ENCODE measurements at places on chromosomes 7 and 10. TPM values are rescaled to one million over a fixed set of nuclear protein-coding genes. Genes with fewer than 3 reads are reported as not detected.
A peak's percentile ranks its signal among the peaks of the same experiment; 100 is the strongest.

The MINDY4 gene
- 0.49 TPM for total RNA-seq

The MNX1 gene
- 0.67 TPM for total RNA-seq

The DYDC1 gene
- not detected for total RNA-seq

The ACSL5 gene
- 63.7 TPM for total RNA-seq

The GSTO2 gene
- total RNA-seq: 1.7 TPM

The CLDN3 gene
- not detected for total RNA-seq

The CYP51A1 gene
- total RNA-seq: 29.0 TPM

The CACNB2 gene
- 0.39 TPM for total RNA-seq

The ZNF736 gene
- 20.9 TPM for total RNA-seq

The CUZD1 gene
- 1.9 TPM for total RNA-seq

- no peaks in the 10 kb centered on the region for H3K36me3 ChIP-seq
- H3K27me3 ChIP-seq: no peaks in the 10 kb centered on the region
- DNase-seq: no peak
Observed at GRCh38 chr10:112744181-112745096, 205.6 kb upstream of the TCF7L2 start.

- no peak overlapping the region for H3K27ac ChIP-seq
- no peaks in the 10 kb centered on the region for H3K4me1 ChIP-seq
- DNase-seq: no peak
- no peak overlapping the region for H3K4me3 ChIP-seq
Observed at GRCh38 chr10:970311-971149, 17.7 kb upstream of the GTPBP4 start.

DNA sequence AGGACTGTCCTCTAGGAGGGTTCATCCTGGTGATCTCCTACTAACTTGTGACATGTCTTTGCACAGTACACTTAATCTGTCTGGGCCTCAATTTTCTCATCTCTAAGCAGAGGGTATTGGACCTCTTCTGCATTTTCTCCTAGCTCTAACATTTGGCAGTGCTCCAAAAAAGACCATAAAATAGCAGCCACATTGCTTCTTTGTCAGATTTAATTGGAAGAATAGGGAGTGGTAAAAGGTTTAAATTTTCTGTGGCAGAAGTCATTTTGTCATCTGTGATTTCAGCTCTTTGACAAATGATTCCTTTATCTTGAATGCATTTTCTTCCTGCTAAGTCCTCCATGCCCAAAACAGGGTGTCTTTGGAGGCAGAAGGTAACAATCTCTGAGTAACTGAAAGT, 289.9 kb upstream of the LRGUK start:
- no peak overlapping the region for H3K27ac ChIP-seq
- no peaks in the 10 kb centered on the region for H3K4me1 ChIP-seq
- no peak overlapping the region for H3K4me3 ChIP-seq

GRCh38 chr10:119468542-119469324, 73.8 kb downstream of the RGS10 start:
- no peaks in the 10 kb centered on the region for H3K27me3 ChIP-seq
- H3K36me3 ChIP-seq: no peaks in the 10 kb centered on the region
- no peak overlapping the region for H3K27ac ChIP-seq
- no peak overlapping the region for H3K4me3 ChIP-seq
- H3K4me1 ChIP-seq: peaks cover 9% of the 10 kb centered on the region

GRCh38 chr7:4745971-4746919, 29.2 kb upstream of the AP5Z1 start:
- peaks cover 18% of the 10 kb centered on the region for H3K36me3 ChIP-seq
- peaks cover 41% of the 10 kb centered on the region for H3K4me1 ChIP-seq
- DNase-seq: peak; percentile 81
- H3K27ac ChIP-seq: peak overlapping the region; percentile 84
- no peaks in the 10 kb centered on the region for H3K27me3 ChIP-seq

- no peaks in the 10 kb centered on the region for H3K27me3 ChIP-seq
- no peak overlapping the region for H3K27ac ChIP-seq
- no peaks in the 10 kb centered on the region for H3K4me1 ChIP-seq
- H3K4me3 ChIP-seq: no peak overlapping the region
Observed at GRCh38 chr10:19952224-19953010, 136.2 kb downstream of the PLXDC2 start.

- no peaks in the 10 kb centered on the region for H3K36me3 ChIP-seq
- no peak for DNase-seq
- H3K27me3 ChIP-seq: no peaks in the 10 kb centered on the region
Observed at GRCh38 chr7:155269766-155270585, 27.7 kb upstream of the INSIG1 start.

GRCh38 chr7:140122965-140123364, 53.8 kb downstream of the KDM7A start:
- peaks cover 82% of the 10 kb centered on the region for H3K36me3 ChIP-seq
- H3K4me1 ChIP-seq: no peaks in the 10 kb centered on the region
- DNase-seq: no peak
- H3K4me3 ChIP-seq: no peak overlapping the region
- H3K27me3 ChIP-seq: no peaks in the 10 kb centered on the region

DNA sequence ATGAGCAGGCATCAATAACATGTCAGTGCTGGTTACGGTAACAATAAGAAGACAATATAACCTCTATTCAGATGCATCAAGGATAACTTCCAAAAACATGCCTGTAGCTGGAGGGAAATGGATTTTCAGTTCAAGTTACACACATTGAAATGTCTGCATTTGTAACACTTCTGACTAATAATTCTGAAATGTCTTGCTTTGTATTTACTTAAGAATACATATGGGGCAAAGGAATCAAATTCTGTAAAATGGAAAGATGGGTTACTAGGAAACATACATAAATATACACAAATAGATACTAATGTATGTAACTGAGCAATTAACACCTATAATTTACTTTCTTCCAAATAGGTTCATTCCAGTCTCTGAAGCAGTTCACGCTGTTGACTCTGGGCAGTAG, 18.6 kb upstream of the MTPN start:
- no peak for DNase-seq
- H3K27me3 ChIP-seq: no peaks in the 10 kb centered on the region
- H3K27ac ChIP-seq: no peak overlapping the region
- H3K4me1 ChIP-seq: no peaks in the 10 kb centered on the region

DNA sequence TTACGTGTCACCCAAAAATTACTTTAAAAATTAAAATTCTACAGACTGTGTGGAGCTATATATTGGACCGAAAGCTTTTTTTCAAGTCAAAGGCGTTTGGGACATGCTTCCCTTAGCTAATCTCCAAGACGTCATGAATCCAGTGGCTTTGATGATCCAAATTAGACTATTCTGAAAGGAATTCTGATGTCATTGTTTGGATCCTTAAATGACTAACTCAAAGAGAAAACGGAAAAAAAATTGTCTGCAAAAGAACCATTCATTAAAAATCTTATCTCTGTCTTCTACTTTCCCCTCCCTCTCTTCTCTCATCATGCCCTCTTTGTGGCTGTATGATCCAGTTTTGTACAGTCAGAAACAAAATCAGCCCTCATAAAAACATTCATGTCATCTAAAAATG, 161.8 kb downstream of the ETV1 start:
- H3K27ac ChIP-seq: no peak overlapping the region
- no peaks in the 10 kb centered on the region for H3K36me3 ChIP-seq
- DNase-seq: no peak

DNA sequence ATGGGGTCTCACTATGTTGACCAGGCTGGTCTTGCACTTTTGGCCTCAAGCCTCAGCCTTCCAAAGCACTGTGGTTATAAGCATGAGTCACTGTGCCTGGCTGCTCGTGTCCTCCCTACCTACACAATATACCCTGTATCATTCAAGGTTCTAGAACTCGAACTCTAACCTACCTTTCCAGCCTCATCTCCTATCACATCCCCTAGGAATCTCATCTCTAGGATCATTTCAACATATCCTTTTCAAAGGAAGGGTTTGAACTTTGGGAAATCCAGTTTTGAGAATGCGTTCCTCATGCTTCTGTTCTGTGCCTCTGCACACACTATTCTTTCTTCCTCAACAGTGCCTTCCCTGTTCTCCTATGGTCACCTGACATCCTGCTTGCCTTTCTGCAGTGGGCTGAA, 87.8 kb upstream of the RHEB start:
- no peaks in the 10 kb centered on the region for H3K27me3 ChIP-seq
- no peaks in the 10 kb centered on the region for H3K4me1 ChIP-seq
- peaks cover 7% of the 10 kb centered on the region for H3K36me3 ChIP-seq
- no peak overlapping the region for H3K4me3 ChIP-seq
- H3K27ac ChIP-seq: no peak overlapping the region

GRCh38 chr7:121214657-121215056, 114.1 kb upstream of the WNT16 start:
- no peaks in the 10 kb centered on the region for H3K36me3 ChIP-seq
- no peak overlapping the region for H3K4me3 ChIP-seq
- no peaks in the 10 kb centered on the region for H3K4me1 ChIP-seq
- no peak overlapping the region for H3K27ac ChIP-seq

GRCh38 chr10:28077889-28078288, 79.0 kb upstream of the ODAD2 start:
- peaks cover 8% of the 10 kb centered on the region for H3K36me3 ChIP-seq
- H3K27ac ChIP-seq: no peak overlapping the region
- no peaks in the 10 kb centered on the region for H3K4me1 ChIP-seq
- no peak for DNase-seq
- H3K4me3 ChIP-seq: no peak overlapping the region
- no peaks in the 10 kb centered on the region for H3K27me3 ChIP-seq

GRCh38 chr7:92824450-92824849, 11.9 kb downstream of the CDK6 start:
- DNase-seq: no peak
- no peak overlapping the region for H3K27ac ChIP-seq
- no peaks in the 10 kb centered on the region for H3K36me3 ChIP-seq
- H3K27me3 ChIP-seq: no peaks in the 10 kb centered on the region
- H3K4me3 ChIP-seq: no peak overlapping the region
- H3K4me1 ChIP-seq: peaks cover 17% of the 10 kb centered on the region

- H3K27ac ChIP-seq: no peak within 1 kb of the TSS
- H3K27me3 ChIP-seq: peaks cover 38% of the 10 kb centered on the region
- peak; percentile 53 for DNase-seq
- H3K4me3 ChIP-seq: peak within 1 kb of the TSS; percentile 89
- H3K4me1 ChIP-seq: peaks cover 23% of the 10 kb centered on the region
Observed at GRCh38 chr10:89207181-89207800, at the start of gene CH25H. Gene CH25H (minus strand): TSS chr10:89207317. CDS start chr10:89207292, 25 bp downstream.

DNA sequence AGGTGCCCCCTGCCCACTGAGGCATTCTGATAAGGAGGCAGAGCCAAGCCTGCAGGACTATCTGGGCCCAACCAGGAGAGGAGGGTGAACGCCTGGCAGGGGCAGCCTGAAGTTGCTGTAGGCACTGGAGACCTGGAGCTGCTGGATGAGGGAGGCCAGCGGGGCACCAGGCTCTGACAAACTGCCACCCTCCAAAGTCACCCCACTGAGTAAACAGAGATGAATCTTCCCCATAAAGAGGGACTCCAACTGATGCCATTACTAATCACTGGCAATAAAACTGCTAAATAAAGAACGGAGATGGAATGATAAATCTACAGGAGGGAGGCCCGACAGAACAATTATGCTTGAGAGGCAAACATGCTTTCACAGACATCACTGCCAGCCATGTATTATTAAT, 44.2 kb downstream of the DRGX start:
- H3K27ac ChIP-seq: no peak overlapping the region
- no peak overlapping the region for H3K4me3 ChIP-seq
- H3K4me1 ChIP-seq: no peaks in the 10 kb centered on the region
- H3K36me3 ChIP-seq: no peaks in the 10 kb centered on the region
- DNase-seq: no peak

DNA sequence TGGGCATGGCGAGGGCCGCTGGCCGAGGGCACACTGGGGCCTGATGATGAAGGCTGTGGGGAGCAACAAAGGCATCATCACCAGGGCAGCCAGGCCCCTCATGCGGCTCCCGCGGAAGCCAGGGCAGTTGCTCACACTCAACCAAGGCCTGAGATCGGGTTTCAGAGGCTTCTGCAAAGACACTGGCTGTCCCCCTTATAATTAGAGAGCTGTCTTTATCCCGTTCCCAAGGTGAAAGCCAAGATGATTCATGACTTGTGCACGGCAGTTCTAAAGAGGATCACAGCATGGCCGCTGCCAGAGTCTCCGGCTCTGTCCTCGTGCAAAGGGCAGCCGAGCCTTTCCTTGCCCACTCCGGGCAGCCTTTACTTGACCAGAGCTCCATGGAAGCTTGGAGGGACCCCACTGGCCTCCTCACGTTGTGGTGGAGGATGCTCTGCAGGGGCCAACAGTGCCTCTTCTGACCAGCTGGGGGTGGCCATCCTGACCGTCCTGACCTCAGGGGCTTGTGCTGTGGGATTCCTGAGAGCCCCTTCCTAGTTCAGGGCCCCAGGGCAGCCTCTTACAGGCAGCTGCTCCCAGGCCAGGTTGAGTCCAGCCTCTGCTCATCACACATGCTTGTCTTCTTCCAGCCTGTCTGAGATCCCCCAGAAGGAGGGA, 82.3 kb downstream of the PRKAG2 start:
- H3K4me1 ChIP-seq: peaks cover 27% of the 10 kb centered on the region
- H3K27me3 ChIP-seq: no peaks in the 10 kb centered on the region
- no peak overlapping the region for H3K4me3 ChIP-seq
- H3K27ac ChIP-seq: peak overlapping the region; percentile 56
- H3K36me3 ChIP-seq: no peaks in the 10 kb centered on the region
- no peak for DNase-seq

GRCh38 chr10:79410315-79411094, 34.9 kb downstream of the ZCCHC24 start:
- H3K36me3 ChIP-seq: no peaks in the 10 kb centered on the region
- H3K4me1 ChIP-seq: no peaks in the 10 kb centered on the region
- H3K27ac ChIP-seq: no peak overlapping the region
- H3K27me3 ChIP-seq: no peaks in the 10 kb centered on the region
- DNase-seq: no peak

DNA sequence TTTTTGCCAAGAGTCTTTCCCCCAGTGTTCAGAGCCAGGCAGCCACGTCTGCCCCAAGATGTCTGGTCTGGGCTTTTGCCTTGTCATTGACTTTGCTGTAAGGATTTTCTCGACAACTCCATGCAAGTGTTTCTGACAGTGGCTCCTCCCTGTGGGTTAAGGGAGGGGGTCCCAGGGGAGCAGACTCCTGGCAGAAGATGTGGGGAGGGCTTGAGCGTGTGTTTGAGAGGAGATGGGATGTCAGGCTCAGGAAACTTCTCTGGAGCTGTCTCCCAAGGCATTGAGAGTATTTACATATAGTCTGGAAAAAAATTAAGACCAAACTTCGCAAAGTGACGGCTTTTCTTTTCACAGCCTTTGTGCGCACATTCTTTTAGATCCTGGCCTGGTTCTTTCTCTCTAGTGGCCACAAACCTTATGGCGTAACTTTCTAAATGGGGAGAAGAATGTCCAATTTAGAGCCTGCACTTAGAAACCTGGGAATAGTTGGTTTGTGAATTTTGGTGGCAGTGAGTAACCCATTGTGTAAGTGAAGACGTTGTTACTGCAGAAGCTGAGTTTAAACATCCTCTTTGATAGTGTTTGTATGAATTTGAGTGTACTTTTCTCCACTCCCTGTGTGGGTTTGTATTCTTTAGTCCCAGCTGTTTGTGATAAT, 201.5 kb downstream of the LRMDA start:
- DNase-seq: no peak
- H3K36me3 ChIP-seq: no peaks in the 10 kb centered on the region
- no peak overlapping the region for H3K4me3 ChIP-seq

GRCh38 chr7:92260248-92260781, 14.5 kb downstream of the ANKIB1 start:
- H3K27me3 ChIP-seq: no peaks in the 10 kb centered on the region
- H3K27ac ChIP-seq: no peak overlapping the region
- no peaks in the 10 kb centered on the region for H3K4me1 ChIP-seq
- DNase-seq: no peak

Data from CD4-positive, CD25-positive, alpha-beta regulatory T cell (primary cell).